ENCODE measurements at places on chromosomes 5 and 9.

- H3K4me1 ChIP-seq = peaks cover 50% of the 10 kb centered on the region
- H3K27ac ChIP-seq = peak overlapping the region; percentile 67
- H3K27me3 ChIP-seq = no peaks in the 10 kb centered on the region
- DNase-seq = no peak
- peak overlapping the region; percentile 10 for H3K4me3 ChIP-seq
Observed at GRCh38 chr9:71796100-71796767, 27.9 kb upstream of the CEMIP2 start.

DNA sequence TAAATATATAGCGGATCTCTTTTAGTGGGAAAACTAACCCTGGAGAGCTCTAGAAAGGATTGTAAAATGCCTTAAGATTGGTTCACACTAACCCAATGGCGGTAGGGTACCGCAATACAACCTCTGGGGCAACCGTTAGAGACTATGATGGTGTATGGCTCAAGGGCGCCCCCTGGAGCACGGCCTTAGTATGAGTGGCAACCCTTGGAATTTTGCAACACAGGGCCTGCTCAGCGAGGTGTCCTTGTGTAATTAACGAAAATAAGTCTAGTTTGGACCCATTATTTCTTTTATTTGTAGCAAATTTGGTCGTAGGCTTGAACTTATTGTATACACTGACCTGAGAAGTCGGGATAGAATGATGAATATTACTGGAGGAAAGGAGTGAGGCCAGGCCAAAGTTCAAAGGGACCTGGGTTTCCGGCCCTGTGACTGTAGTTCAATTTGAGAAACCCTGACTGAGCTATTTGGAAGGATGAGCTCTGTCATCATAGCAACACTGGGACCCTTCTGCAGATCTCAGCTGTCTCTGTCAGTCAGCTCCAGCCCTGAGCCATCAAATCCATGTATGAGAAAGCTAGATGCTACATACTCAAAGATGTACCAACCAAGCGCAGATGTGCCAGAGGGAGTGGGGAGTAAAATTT lies 54.8 kb downstream of the CAMK4 start:
- H3K4me1 ChIP-seq = peaks cover 67% of the 10 kb centered on the region
- peak overlapping the region; percentile 54 for H3K4me3 ChIP-seq
- peak; percentile 77 for DNase-seq
- peak overlapping the region; percentile 84 for H3K27ac ChIP-seq
- no peaks in the 10 kb centered on the region for H3K27me3 ChIP-seq

DNA sequence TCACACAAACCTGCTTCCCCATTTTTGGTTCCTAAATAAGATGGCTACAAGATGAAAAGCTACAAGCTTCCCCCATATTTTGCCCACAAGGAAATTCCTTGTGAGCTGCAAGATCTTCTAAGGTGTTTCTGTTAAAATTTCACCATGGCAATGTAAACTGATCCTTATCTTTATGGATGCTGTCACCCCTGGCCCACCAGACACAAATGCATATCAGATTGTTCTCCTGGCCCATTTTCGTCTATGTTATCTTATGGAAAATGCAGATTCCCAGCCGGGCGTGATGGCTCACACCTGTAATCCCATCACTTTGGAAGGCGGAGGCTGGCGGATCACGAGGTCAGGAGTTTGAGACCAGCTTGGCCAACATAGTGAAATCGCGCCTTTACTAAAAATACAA lies 65.1 kb upstream of the IL6ST start:
- no peaks in the 10 kb centered on the region for H3K27me3 ChIP-seq
- H3K36me3 ChIP-seq = peaks cover 5% of the 10 kb centered on the region
- H3K4me3 ChIP-seq = no peak overlapping the region
- no peak for DNase-seq
- H3K27ac ChIP-seq = no peak overlapping the region

GRCh38 chr9:91044354-91044753 lies 242.7 kb downstream of the SYK start:
- peaks cover 52% of the 10 kb centered on the region for H3K27me3 ChIP-seq
- peaks cover 3% of the 10 kb centered on the region for H3K36me3 ChIP-seq
- peaks cover 27% of the 10 kb centered on the region for H3K4me1 ChIP-seq
- no peak for DNase-seq
- H3K4me3 ChIP-seq = no peak overlapping the region
- no peak overlapping the region for H3K27ac ChIP-seq

GRCh38 chr9:7324152-7324598 lies 475.4 kb downstream of the DMAC1 start:
- H3K4me1 ChIP-seq = no peaks in the 10 kb centered on the region
- no peak for DNase-seq
- no peak overlapping the region for H3K4me3 ChIP-seq
- H3K27me3 ChIP-seq = peaks cover 22% of the 10 kb centered on the region
- H3K36me3 ChIP-seq = no peaks in the 10 kb centered on the region

GRCh38 chr5:147576646-147577535 lies 67.0 kb upstream of the DPYSL3 start:
- H3K4me1 ChIP-seq = no peaks in the 10 kb centered on the region
- peaks cover 6% of the 10 kb centered on the region for H3K27me3 ChIP-seq
- H3K36me3 ChIP-seq = no peaks in the 10 kb centered on the region
- DNase-seq = peak; percentile 32
- no peak overlapping the region for H3K4me3 ChIP-seq

DNA sequence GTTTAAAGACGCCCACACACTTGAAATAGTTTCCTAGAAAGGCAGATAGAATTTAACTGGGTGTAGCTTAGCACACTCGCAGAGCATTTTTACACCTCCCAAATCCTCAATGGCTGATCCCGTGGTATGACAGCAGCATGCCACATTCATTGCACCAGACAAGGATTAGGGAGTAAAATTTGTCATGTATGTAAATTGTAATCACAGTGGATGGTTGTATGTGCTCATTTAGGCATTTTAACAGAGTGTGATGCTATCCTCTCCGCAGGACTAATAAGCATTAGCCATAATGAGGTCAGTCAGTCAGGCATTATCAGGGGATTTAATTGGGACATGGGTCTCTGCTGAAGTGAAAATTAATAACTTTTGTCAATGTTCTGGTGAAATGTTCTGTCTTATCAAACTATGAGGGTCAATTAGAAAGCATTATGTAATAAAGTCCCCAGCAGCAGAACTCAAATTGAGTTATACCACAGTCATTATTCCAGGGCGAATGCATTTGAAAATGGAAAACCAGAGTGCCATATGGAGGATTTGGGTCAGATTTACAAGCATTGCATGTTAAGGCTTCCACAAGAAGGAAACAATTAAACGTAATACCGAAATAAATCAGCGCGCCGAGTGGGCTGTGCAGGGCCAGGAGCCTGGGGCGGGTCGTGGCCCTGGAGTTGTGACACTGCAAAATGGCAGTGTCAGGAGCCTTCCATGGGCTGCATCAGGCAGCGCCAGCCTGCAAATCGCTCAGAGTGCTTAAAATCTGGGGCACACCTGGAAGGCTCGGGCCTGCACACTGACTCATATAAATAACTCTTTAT lies 602.2 kb downstream of the BNC2 start:
- DNase-seq = no peak
- no peak overlapping the region for H3K27ac ChIP-seq

DNA sequence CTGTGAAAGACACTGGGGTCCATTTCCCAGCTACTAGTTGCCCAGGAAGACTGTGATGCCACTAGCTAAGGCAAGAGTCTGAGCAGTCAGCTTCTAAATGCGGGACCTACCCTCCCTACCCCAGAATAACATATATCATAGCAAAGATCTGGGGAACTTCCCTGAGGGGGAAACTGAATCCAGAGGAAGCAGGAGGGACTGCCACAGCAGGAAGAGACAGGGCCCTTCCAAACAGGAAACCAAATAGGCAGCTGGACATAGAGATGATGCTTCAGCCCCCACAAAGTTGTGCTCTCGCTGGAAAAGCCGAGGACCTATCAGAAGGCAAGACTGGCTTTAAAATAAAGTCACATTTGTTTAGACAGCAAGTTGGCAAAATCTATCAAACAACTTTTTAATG lies 51.1 kb downstream of the KLHL3 start:
- H3K36me3 ChIP-seq = peaks cover 17% of the 10 kb centered on the region
- H3K27ac ChIP-seq = no peak overlapping the region
- H3K4me3 ChIP-seq = no peak overlapping the region
- no peaks in the 10 kb centered on the region for H3K27me3 ChIP-seq
- H3K4me1 ChIP-seq = peaks cover 2% of the 10 kb centered on the region

GRCh38 chr5:170366276-170366675 lies 22.9 kb downstream of the KCNMB1 start:
- no peak for DNase-seq
- no peak overlapping the region for H3K4me3 ChIP-seq

DNA sequence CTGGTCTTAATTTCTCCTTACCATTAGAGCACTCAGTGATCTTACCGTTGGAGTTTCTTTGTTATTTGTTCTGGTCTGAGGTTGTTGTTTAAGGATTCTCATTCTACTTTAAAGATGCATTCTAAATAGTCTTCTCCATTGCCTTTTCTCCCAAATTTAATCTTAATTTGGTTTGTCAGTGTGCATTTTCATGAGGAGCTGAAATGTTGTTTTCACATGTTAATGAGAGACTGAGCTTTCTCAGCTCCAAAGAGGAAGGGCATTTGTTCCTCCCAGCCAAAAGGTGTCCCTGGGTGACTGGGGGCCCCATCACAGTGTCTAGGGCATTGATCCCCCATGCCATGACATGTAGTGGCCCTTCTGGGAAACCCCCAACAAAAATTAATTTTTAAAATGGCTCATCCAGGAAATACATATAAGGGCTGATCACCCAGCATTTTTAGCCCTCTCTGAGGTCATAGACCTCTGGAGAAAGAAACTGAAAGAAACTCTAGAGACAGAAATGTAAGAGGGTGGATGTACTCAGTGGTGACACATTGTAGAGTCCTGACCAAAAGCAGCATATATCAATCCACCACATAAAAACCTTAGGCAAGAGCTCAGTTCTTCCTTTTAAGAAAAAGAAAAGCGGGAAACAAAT lies 240.4 kb upstream of the RAI14 start:
- peak; percentile 6 for DNase-seq
- H3K27me3 ChIP-seq = peaks cover 9% of the 10 kb centered on the region
- peak overlapping the region; percentile 27 for H3K4me3 ChIP-seq
- H3K27ac ChIP-seq = peak overlapping the region; percentile 47
